Caudate nucleus (tissue), 63 donors: ENCODE measurements at places on chromosomes 12 and 14.
A peak's percentile ranks its signal among the peaks of the same experiment; 100 is the strongest.

- DNase-seq: no peak
Observed at GRCh38 chr14:24085215-24085614, 8.9 kb upstream of the PCK2 start.

GRCh38 chr12:49930515-49931288 lies 19.8 kb upstream of the AQP2 start:
- DNase-seq: no peak

- no peak for DNase-seq
Observed at GRCh38 chr14:30884901-30885300, 10.5 kb downstream of the COCH start.

DNA sequence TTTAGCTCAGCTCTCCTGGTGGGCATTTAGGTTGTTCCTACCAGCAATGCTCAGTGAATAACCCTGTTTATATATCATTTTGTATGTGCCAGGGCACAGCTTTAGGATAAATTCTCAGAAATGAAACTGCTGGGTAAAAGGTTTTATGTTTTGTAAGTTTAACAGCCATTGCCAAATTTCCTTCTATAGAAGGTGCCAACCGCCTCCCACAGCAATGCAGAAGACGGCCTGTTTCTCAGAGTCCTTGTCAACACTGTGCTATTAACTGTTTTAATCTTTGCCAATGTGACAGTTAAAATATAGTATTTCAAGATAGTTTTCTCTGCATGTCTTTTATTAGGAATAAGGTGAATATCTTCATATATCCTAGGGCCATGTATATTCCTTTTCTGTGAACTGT lies 65.0 kb downstream of the PPP1R13B start:
- DNase-seq: no peak

- peak; percentile 74 for DNase-seq
Observed at GRCh38 chr14:20802341-20803084, at the start of gene RNASE1. RNASE1 (minus strand) TSS chr14:20802844; CDS start chr14:20802068, 776 bp downstream.

DNA sequence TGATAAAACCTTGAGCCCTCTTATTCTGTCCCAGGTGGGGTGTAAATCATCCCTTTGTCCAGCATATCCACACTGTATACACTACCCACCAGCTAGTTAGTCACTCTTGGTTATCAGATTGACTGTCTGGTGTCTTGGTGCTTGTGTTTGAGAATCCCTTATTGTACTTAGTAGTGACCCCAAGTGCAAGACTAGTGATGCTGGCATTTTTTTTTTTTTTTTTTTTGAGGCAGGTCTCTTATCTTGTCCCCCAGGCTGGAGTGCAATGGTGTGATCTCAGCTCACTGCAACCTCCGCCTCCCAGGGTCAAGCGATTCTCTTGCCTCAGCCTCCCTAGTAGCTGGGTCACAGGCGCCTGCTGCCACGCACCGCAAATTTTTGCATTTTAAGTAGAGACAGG lies 5.8 kb downstream of the VRK1 start:
- DNase-seq: no peak

- DNase-seq: no peak
Observed at GRCh38 chr12:125773033-125773640, 707.9 kb downstream of the AACS start.

GRCh38 chr14:81430235-81430634 lies 30.1 kb upstream of the STON2 start:
- no peak for DNase-seq

- no peak for DNase-seq
Observed at GRCh38 chr14:82126006-82126405, 592.4 kb upstream of the SEL1L start.

DNA sequence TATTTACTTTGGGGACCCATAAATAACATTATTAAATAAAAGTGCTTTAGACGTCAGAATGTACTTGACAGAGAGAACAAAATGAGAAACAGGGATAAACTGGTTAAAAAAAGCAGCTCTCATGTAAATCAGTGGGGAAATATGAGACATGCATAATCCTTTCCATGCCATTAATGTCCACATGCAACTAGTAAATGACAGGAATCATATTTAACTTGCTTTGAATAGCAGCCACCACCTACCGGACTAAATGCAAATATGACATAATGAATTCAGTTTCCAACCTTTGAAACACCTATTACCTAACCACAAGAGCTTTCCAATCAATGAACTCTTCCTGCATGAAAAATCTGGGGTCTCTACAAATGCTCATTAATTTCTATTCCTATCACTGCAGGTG lies 19.6 kb downstream of the FGD6 start:
- no peak for DNase-seq

DNA sequence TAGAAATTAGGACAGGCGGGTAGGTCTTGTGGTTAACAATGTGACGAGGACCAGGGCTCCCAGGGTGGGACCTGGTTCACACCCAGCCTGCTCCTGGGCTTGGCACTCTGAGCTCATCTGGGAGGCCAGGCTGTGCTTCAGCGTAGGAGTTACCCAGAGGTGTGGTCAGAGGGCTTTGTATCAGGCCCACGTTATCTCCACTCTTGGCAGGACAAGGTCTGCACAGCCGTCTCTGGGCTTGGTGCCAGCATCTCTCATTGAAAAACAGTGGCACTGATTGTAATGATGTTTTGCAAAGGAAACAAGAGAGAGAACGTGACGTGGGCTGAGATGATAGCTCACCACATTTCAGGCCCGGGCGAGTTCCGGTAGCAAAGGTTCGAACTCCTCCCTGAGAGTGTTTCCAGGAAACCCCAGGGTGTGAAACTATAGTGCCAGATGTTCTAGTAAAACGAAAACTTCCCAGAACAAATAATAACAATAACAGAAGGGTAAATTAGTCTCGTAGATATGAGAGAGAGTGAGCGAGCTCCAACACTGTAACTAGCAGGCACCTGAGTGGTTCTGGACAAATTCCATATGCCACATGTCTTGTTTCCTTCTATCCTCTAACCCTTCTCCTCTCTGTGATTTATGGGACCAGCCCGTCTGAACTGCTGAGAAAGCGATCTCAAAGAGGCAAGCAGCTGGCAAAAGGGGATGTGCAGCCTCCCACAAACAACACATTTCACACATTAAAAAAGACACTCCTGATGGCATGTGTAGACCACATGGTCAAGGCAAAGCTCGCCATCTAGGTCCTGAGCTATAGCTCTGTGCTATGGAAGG lies 227.3 kb downstream of the KTN1 start:
- DNase-seq: no peak

GRCh38 chr14:24673534-24674203 lies 39.7 kb upstream of the GZMB start:
- no peak for DNase-seq

DNA sequence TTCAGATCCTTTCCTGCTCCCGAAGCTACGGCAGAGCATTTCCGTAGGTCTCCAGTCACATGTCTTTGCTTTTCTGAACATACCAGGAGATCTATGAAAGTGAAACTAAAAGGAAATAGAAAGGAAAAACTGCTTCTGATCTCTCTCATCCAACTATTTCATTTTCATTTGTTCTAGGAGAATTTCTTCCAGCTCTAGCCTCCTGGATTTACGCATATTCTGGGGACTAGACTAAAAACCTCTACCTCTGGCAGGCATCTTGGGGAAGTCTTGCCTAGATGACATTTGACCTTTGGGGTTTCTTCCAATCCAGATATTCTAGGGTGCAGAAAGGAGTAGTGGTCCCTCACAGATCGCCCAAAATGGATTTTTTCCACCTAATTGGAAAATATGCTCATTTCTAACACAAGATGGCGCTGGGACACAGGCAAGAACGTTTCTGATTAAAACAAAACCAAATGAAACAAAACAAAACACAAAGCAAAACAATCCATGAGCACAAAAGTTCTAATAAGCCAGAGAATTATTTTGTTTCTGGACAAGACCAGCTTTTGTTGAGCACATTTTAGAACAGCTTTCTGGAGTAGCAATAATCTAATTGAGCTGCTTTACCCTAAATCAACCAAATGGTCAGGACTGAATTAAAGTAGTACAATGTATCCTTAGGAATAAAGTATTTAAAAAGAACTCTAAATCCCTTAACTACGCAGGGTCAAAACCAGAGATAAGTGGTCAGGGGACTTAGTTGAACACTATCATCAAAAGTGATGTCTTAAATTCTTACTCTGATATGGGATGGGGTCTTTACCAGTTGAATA lies 12.3 kb upstream of the PARP11 start:
- no peak for DNase-seq

GRCh38 chr14:66070542-66071319 lies 415.4 kb upstream of the CCDC196 start:
- DNase-seq: no peak

DNA sequence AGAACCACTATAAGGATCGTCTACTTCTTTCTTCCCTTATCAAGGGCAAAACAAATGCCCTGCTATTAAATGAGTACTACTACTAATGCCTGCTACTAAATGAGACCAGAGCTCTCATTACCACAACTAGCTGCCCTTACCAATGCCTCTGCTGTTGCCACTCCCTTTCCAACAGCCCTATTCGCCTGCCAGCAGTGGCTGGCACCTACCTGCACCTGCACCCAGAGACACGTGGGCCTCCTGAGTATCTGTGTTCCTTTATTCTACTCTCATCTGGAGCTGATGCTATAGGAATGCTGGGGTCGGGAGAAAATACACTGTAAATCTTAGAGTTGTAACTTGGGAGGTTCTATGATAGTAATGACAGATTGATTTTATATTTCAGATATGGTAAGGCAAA lies 174.7 kb downstream of the SLC2A13 start:
- DNase-seq: no peak

DNA sequence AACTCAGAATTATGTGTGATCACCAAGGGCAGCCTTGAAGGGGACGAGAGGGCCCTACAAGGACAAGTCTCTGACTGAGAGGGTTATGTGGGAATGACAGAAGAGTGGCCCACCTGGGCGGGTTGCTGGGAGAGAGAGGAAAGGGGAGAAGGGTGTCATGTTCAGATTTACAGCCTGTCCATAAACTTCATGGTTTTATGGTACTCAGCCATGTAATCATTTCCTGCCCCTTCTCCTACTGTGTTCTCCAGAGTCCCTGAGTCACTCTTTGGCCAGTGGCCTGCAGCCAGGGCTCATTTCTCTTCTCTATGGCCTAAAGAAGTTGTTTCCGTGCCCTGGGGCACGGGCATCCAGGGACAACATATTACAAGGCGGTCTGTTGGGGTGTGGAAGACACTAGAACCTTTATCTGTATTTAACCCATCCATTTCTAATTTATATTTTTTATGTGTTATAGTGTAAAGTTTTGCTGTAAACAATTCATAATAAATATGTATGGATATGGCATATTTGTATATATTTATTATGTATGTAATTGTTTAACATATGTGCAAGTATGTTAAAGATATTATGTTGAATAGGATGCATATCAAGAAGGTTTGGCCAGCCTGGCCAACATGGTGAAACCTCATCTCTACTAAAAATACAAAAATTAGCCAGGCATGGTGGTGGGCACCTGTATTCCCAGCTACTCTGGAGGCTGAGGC lies 26.9 kb downstream of the DDX47 start:
- no peak for DNase-seq

- DNase-seq: no peak
Observed at GRCh38 chr14:26963711-26964110, 365.9 kb upstream of the NOVA1 start.

DNA sequence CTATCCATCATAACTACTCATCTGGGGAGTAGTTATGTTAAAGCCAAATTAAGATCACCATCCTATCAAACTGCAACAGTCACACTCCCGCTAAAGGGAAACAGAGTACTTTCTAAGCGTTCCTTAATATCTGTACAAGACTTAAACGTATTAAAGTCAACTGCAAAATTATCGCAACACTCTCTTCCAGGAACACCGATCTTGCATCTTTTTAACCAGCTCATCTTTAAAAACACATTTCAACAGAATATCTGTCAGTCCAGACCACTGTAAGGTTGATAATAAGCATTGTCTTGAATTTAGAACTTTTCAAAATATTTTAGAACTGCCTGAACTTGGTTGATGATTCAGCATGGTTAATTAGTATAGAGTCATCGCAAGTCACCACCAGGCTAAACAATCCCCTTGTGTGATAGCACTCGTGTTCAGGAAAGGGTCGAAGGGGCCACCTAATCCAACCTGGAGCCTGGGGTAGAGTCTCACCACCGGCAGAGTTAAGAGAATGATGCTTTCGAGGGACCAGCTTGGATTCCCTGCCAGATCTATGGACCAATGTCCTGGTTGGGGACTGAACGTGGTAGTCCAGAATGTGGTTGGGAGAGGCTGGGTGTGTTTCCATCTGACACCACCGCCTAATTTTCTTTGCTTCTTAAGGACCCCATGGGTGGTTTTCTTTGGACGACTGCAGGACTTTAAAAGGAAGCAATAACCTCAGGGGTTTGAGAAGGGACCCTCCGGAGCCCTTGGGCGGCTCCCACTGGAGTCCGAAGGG lies 890 bp downstream of the SPTLC2 start:
- DNase-seq: no peak

GRCh38 chr12:19529951-19530636 lies 90.8 kb downstream of the AEBP2 start:
- DNase-seq: no peak

GRCh38 chr14:22112004-22112403 lies 438.4 kb upstream of the OR4E1 start:
- DNase-seq: no peak

GRCh38 chr12:53091756-53092155 lies 5.7 kb upstream of the IGFBP6 start:
- DNase-seq: no peak

DNA sequence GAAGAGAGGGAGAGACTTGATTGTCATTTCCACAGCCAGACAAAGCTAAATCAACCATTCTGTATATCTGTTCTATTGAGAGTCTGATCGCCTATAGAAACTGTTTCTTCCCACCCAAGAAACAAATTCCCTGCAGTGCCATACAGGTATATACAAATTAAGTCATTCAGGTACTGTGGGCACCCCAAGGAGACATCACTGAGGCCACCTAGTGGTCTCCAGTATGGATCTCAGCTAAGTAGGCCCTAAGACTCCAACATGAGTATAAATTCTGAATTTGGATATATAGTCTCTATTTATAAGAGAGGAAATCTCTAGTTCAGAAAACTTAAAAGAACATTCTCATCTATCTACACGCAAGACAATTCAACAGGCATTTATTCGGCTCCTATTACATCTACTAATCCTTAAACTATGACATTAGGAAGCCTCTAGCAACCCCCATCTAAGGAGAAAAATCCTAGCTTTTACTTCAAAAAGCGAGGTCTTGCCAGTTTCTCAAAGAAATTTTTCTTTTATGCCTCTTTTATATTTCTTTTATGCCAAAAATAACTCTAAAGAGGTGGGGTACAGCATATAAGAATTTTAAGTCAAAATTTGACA lies 62.6 kb downstream of the DCAF5 start:
- no peak for DNase-seq

DNA sequence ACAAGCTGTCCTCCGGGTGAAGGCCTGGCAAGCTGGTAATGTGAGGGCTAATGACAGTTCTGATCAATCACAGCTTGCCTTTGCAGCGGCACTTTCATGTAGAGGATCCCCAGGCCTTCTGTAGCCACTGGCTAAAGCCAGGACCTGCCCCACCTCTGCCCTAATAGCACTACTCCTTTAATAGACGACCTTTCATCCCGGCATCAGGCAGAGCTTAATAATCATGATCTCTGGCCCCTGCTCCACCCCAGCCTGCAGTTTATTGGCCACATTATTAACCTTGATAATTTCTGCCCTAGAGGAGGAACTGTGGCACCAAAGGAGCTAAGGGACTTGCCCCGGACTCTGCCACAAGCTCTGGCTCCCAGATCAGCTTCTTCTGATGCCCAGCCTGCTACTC lies 142.3 kb upstream of the TBX3 start:
- DNase-seq: no peak
